Posterior cingulate gyrus (tissue), 11 donors: ENCODE measurements at places on chromosomes 1 and 21.

- no peak for DNase-seq
Measured at GRCh38 chr1:97562081-97562480, 358.8 kb downstream of the DPYD start.

- DNase-seq: peak; percentile 32
Measured at GRCh38 chr21:32726839-32727686, 750 bp downstream of the SYNJ1 start.

GRCh38 chr1:22831729-22832413, 121.2 kb downstream of the EPHB2 start:
- peak; percentile 55 for DNase-seq

- no peak for DNase-seq
Measured at GRCh38 chr1:192559115-192560006, 16.2 kb upstream of the RGS1 start.
